Left colon (tissue), 2 donors: ENCODE measurements at places on chromosomes 12 and 14.

DNA sequence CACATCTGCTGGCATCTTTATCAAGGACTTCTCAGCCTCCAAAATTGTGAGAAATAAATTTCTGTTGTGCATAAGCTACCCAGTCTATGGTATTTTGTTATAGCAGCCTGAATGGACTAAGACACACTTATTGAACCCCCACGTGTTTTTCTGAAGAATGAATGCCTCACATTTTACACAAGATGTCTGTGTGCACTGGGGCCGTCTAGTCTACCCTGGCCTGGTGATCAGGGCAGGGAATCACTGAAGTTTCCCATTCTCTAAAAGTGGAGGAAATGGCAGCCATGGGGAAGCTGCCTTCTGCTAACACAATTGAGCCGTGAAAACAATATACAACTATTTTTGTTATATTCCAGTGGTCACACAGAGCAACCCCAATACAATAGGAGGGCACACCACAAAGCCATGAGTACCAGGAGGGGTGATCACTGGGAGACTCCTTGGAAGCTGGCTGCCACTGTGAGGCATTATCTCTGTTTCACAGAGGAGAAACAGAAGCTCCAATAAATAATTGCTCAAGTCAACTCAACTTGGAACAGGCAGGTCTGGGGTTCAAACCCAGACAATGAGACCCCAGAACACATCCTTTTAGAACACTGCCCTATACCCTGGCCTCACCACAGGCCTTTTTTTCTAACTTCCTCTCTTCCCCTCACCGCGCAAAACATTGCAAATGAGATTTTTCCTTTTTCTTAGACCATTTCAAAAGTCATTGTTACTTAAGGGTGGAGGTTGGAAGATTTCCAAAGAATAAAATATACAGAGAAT lies 18.3 kb upstream of the LTA4H start:
- no peak for DNase-seq

DNA sequence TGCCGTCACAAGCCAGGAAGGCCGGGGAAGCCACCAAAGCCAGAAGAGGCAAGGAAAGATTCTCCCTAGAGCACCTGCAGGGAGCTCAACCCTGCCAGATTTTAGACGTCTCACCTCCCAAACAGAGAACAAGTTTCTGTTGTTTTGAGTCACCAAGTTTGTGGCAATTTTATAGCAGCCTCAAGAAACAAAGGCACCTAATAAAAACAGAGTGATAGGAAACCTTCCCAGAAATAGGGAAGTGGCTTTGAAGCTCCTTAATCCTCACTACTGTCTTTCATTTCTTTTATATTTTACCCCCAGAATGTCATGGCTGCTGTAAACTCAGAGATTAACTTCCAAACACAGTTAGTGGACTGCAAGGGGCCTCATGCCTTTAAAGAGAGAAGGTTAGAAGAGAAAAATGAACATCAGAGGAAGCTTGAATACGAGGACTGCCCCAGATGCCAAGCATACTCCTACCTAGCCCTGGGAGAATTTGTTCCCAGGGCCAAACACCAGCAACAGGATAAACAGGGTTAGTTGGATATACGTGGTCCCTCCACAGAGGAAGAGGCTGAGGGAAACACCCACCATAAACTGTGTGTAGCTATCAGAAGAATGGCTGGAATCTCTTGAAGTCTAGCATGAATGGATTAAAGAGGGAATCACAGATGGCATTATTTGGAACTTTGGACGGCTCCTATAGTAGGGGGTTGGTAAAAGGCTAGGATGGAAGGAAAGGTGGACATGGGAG lies 148.3 kb downstream of the KCNA5 start:
- no peak for DNase-seq

DNA sequence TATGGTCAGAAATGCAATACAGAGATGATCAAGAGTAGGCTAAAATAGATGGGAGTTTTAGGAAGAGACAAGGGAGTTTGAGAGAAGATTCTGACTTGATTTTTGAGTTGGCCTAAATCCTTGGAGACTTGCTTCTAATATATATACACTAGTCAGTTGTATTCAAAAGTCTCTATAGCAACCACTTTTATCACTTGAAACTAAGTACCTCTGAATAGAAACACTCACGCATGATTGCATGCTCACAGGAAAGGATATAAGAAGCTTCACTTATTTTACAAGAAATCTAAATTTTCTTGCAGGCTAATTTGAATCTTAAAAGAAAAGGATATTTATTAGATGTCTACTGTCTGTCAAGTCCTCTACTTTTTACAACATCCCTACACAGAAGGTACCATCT lies 316.8 kb downstream of the SNAPC1 start:
- DNase-seq, result no peak

DNA sequence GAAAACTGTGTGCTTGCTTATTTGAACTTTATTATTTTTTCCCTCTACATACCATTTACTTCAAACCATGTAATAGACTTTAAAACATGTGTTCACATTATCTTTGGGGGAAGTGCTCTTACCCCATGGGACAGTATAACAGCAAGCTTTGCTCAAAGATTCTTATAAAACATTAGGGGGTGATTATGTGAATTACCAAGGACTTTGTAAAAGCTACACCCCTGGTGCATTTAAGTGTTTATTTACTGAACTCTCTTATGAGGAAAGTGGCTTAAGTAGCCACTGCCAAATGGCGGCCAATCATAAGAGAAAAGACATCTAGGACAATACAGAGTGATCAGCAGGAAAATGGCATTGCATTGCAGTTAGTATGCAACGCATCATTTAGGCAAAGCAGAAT lies 70.3 kb downstream of the CAPZA3 start:
- DNase-seq, result no peak

DNA sequence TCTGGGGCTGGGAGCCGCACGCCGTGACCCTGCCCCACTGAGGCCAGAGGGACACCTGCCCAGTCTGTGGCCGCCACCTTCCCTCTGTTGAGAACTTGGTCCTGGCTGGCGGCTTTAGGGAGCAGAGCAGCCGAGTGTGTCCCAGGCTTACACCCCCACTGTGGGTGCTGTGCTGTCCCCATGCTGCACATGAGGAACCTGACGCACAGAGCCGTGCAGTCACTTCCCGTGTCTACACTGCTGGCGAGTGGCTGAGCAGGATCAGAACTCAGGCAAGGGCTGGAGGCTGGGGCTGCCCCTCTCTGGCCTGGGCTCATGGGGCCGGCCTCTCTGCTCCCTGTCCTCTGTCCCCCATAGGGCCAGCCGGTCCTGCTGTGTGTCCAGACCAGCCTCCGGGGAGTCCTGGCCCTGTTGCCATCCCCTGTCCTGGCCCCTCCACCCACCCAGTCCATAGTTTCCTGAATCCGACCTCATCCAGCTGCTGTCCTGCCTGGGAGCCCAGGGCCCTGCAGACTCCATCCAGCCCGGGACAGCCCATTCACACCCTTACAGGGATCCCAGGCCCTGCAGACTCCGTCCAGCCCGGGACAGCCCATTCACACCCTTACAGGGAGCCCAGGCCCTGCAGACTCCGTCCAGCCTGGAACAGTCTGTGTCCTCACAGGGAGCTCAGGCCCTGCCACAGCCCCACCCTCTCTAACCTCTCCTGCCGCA lies 10.3 kb downstream of the FBRSL1 start:
- no peak for DNase-seq

DNA sequence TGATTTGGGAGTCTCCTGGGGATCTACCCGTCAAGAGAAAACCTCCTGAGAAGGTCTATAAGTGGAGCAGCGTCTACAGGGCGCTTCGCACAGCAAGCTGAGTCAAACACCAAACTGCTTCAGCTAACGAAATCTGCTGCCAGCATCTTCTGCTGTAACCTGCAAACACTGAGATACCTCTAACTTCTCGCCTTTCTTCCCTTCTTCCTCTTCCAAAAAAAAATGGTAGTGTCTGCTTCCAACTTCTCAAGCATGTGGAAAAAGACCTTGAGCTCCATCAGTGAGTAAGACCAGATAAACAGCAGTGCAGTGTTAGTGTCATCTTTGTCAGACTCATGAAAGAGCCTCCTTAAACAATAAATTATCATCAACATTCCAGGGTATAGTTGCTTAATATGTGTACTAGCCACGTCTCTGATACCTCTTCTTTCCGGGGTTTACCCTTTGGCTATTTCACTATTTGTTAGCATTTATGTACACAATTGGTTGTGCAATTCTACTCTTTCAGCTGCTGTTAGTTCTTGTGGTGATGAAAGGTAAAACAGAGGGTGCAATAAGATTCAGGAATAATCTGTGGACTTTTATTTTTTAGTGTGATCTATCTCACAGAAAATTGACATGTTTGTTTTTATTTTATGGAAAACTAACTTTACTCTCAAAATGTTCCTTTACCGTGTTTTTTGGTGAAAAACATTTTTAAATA lies 81.6 kb downstream of the LLPH start:
- no peak for DNase-seq

GRCh38 chr12:76704693-76705092 lies 59.2 kb upstream of the ZDHHC17 start:
- DNase-seq, result no peak

DNA sequence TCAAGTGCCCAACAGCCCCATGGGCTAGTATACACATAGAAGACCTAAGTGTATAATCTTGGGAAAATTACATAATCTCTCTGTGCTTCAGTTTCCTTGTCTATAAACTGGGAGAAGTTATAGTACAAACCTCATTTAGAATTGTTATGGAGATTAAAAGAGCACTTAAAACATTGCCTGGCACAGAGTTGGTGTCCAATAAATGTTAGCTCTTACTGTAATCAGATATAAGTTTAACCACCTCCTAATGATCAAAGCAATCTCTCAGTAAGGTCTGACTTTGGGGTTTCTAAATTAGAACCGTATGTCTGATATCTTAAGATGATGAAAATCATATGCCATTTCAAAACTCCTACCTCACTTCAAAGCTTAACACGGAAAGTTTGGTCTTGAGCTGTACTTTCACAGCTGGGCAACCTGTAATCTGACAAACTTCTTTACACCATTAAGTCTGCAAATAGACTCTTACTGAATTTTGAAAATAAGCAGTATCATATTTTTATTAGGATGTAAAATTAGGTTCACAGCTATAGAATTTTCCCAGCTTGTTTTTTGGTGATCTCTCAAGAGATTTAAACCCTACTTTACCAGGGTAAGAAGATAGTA lies 58.6 kb upstream of the MYBPC1 start:
- no peak for DNase-seq

DNA sequence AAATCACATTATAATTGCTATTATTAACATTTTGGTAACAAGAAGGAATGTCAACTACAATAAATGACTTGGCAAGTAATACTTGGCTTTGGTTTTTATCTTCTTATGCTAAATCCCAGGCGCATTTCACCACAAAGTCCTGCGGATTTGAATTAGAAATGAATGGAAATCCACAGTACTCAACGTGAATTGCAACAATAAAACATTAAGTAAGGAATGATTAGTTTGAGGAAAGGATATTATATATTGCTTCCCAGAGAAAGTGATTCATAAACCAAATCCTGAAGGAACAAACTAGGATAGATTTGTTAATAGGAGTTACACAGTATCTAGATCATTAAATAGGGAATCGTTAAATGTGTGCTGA lies 1089.7 kb downstream of the TRHDE start:
- DNase-seq, result no peak

DNA sequence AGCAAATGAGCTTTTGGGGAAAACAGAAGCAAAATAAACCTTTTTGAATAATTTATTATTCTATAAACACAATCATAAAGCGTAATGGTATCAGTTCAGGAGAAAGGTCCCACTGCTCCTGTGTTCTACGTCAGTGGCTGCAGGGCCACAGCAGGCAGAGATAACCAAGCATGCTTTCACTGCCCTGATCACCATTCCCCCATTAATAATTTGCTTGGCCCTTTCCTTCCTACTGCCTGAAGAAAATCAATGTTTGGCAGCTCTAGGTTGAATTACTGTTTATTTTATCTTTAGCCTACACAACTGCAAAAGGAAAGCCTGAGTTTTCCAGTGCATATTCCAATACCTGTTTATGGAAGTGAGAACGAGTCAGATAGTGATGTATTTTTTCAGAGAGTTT lies 369.9 kb downstream of the DIO2 start:
- DNase-seq, result no peak

DNA sequence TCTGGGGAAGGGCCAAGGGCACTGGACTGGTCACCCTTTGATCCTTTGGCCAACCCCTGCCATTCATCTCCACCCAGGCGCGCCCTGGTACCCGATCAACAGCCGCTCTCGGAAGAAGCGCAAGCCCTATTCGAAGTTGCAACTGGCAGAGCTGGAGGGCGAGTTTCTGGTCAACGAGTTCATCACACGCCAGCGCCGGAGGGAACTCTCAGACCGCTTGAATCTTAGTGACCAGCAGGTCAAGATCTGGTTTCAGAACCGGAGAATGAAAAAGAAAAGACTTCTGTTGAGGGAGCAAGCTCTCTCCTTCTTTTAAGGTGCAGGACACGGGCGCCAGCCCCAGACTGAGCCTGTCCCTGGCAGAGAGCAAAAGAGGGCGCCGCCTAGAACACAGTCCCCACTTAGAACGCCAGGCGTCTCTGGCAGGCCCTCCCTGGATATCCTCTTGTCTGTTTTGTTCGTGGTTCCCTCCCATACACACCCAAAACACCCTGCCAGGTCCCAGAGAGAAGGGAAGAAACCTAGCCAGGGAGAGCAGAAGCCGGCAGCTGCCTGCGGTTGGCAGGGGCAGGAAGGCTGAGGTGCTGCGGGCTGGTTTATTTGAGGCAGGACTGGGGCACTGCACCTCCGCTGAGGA lies 1.7 kb downstream of the HOXC12 start:
- DNase-seq, result no peak

GRCh38 chr12:32884962-32885361 lies 11.6 kb downstream of the PKP2 start:
- DNase-seq, result no peak

DNA sequence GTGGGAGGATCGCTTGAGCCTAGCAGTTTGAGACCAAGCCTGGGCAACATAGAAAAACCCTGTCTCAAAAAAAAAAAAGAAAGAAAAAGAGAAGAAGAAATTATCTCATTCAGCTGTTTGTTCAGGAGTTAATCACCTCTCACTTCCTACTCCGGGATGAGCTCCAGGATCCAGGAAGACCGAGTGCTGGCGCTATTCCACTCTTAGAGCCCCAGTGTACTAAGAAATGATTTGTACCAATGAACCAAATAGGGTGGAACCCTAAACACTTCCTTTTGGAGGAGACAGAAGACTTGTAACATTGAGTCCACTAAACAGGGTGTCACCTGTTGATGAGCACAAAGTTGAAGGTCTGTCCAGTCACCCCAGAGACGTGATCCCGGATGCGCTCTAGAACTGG lies 3.6 kb downstream of the ALKBH2 start:
- no peak for DNase-seq

GRCh38 chr12:63319386-63319785 lies 168.4 kb upstream of the AVPR1A start:
- no peak for DNase-seq

- DNase-seq, result no peak
Observed at GRCh38 chr14:24172871-24173281, 996 bp downstream of the REC8 start.

- DNase-seq, result no peak
Observed at GRCh38 chr14:72932893-72933292, 6.6 kb downstream of the DCAF4 start.
